Stimulated activated CD4-positive, alpha-beta T cell treated with anti-CD3 and anti-CD28 coated beads, Interleukin-2, amount 100 ng/mL, for 4 hours (primary cell): ENCODE measurements at places on chromosomes 16 and 17.
A peak's percentile ranks its signal among the peaks of the same experiment; 100 is the strongest.

GRCh38 chr17:14306596-14306995, 5.7 kb downstream of the HS3ST3B1 start:
- no peak for DNase-seq

GRCh38 chr16:29864205-29864604, 1.2 kb upstream of the CDIPT start:
- DNase-seq: no peak

- DNase-seq: no peak
Observed at GRCh38 chr17:51032850-51033249, 87.8 kb downstream of the SPAG9 start.

- no peak for DNase-seq
Observed at GRCh38 chr17:28662527-28662829, 473 bp downstream of the SUPT6H start.

GRCh38 chr17:44911133-44912001, 3.9 kb downstream of the GFAP start:
- DNase-seq: peak; percentile 32

DNA sequence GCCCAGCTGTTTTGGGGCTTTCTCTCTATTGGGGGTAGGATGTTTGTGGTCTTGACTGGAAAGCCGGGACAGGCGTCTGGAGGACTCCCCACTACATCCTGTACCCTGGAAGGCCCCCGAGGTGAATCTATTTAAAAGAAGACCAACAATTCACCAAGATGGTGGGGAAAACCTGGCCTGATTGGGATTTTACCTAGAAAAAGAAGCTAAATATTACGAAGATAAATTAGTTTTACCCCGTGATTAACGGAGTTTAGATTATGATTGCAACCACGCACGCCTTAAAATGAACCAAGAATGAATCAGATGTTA, 779 bp upstream of the CCDC102A start:
- no peak for DNase-seq

- no peak for DNase-seq
Observed at GRCh38 chr17:75108193-75108592, 1.6 kb upstream of the ARMC7 start.

DNA sequence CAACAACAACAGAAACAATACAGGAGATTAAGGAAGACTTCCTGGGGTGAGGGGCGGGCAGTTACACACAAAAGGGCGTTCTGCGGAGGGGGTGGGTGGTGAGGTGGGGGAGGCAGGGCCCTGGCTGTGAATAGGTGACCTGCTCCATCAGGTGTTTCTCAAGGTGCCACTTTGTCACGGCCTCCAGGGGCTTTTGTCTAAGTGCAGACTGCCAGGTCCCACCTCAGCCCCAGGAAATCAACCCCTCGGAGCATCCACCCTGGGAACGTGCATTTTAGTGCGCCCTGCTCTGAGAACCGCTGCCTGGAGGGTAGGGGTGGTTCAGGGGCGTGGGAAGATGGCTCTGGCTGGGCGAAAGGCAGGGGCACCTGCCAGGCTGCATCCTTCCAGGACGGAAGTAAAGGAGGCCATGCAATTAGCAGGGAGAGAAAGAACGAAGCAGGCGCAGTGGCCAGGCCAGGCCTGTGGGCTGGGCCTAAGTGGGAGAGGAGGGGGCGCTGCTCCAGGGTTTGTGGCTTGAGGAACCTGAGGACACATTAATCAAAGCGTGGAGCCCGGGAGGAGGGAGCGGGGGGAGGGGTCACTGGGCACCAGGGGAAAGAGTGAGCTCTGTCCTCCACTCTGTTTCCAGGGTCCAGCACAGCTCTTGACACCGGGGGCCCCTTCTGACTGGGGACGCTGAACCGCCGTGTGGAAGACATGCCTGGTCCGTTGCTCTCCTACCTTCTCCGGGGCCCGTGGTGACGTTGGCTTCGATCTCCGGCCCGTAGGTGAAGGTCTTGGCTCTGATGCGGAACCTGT, 49.4 kb upstream of the CDC42EP4 start:
- DNase-seq: no peak

GRCh38 chr17:45231481-45232116, 9.9 kb downstream of the FMNL1 start:
- DNase-seq: no peak

GRCh38 chr17:48122665-48123045, 15.1 kb downstream of the SNX11 start:
- DNase-seq: no peak
